Activated CD4-positive, alpha-beta T cell treated with anti-CD3 and anti-CD28 coated beads, Interleukin-2, Interleukin-4, amounts not matched to agents 100 ng/mL and 50 ng/mL, durations not matched to agents 16 hours and 8 hours (primary cell): ENCODE measurements at places on chromosomes 13 and 19.

GRCh38 chr19:7918615-7919421 is 1.3 kb upstream of the SNAPC2 start:
- DNase-seq = no peak

DNA sequence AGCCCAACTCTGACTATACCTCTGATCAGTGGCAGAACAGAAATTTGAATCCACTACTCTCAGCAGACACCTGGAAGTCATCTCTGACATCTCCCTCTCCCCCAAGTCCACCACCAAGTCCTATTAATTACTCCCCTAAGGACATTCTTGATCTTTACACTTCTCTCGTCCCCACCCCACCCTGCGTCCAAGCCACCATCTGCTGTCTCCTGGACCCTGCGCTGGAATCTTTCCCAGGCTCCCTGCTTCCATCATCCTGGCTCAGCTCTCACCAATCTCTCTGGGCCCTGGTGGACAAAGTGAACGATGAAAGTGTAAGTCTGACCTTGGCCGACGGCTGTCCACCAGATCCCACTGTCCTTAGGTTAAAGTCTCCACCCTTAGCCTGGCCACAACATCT is 145.6 kb upstream of the GJB6 start:
- DNase-seq = no peak

GRCh38 chr19:46487178-46487801 is 8.4 kb downstream of the PNMA8B start:
- no peak for DNase-seq

DNA sequence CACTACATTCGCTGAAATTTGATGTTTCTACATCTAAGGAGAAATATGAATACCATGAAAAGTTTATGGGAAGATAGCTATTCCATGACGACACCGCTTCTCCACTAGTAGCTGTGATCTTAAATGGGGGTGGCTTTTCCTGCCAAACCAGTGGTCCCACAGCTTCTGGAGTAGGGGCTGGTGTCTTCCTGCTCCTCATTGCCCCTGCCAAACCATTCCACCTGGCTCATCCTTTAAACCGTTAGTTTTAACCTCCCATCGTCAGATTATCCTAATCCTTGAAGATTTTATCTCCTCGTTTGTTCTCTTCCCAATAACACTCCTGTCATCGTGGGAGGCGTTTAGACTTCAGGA is 568 bp upstream of the ZNF230 start:
- no peak for DNase-seq

DNA sequence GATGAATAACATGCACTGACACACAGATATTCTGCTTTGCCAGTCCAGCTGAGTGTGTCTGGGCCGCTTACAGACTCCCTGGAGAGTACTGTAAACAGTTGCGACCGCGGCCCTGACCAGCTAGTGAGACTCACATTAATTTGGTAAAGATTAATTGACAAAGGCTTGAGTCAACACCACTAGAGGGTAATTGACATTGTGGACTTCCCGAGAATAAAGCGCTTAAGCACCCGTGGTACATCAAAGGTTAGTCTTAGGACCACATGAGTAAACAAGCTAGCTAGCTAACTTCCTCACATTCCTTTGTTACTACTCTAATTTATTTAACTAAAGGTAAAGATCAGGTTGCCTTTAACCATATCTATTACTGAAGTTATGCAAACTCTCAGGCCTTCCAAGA is 624.4 kb upstream of the ARGLU1 start:
- DNase-seq = no peak

DNA sequence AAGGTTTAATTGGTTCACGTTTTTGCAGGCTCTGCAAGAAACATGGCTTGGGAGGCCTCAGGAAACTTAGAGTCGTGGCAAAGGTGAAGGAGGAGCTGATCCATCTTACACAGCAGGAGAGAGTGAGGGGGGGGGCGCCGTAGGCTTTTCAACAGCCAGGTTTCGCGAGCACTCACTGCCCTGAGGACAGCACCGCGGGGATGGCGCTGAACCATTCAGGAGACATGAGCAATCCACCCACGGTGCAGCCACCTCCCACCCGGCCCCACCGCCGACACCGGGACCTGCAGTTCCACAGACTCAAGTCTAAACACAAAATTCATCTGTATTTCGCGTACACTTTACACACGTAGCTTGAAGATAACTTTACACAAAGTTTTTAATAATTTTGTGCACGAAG is 73.6 kb downstream of the KDM4B start:
- no peak for DNase-seq

DNA sequence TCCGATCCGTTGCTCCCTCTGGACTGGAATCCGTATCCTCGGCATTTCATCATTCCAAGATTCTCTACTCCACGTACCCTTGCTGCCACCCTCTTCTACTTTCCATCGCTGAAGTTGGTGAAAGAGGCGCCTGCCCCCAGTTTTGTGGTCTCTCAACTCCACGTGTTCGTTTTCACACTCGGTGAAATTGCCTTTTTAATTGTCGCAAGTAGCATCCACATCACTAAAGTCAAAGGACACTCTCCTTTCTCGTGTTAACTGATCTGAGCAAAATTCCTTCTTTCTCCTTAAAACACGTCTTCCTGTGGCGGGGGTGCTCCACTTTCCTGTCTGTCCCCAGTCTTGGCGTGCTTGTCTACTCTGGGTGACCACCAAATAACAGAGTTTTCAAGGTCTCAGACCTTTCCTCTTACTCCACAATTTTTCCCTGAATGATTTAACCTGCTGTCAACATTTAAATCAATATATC is 1.1 kb upstream of the TMTC4 start:
- DNase-seq = no peak

DNA sequence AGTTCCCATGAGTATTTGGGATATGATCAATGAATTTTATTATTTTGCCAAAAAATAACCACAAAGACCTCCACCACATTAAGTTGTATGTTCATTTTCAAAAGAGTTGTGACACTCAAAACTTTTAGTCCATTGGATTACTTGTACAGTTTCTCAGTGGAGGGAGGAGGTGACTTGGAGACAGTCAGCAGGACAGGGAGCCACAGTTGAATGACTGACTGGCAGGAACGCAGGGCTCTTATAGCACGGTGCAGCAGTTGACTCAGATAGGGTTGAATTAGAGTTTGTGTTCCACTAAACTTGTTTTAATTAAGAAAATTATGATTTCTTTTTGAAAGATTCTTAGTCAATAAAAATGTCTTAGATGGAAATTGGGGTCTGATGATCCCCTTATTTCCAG is 42.5 kb downstream of the TNFRSF19 start:
- DNase-seq = no peak

GRCh38 chr13:71278512-71278911 is 588.5 kb downstream of the DACH1 start:
- no peak for DNase-seq
